Stimulated activated CD4-positive, alpha-beta T cell treated with anti-CD3 and anti-CD28 coated beads, Interleukin-15, amount 100 ng/mL, for 1 hour (primary cell): ENCODE measurements at places on chromosomes 2 and 18.

GRCh38 chr2:89833116-89833779 is 1141.8 kb downstream of the RPIA start:
- DNase-seq, result no peak

DNA sequence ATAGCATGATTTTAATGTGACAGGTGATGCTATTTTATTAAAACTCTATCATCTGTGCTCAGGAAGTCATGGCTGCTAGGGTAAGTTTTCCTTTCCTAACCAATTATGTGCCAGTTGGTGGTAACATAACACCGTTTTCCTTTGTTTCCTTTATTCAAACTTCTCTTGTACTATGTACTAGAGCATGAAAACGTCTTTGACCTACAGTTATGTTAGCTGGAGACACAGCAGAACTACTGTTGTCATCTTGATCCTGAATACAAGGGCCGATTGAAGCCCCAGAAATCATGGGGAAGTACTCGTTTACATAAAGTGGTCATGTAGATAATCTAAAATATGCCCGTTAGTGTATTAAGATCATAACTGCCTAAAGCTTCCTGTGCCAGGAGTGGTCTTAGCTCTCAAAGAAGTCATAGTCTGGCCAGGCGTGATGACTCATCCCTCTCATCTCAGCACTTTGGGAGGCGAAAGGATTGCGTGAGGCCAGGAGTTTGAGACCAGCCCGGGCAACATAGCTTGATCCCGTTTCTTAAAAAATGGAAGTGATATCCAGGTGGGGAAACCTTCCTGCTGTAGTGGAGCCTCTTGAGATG is 20.5 kb downstream of the NEDD4L start:
- no peak for DNase-seq

DNA sequence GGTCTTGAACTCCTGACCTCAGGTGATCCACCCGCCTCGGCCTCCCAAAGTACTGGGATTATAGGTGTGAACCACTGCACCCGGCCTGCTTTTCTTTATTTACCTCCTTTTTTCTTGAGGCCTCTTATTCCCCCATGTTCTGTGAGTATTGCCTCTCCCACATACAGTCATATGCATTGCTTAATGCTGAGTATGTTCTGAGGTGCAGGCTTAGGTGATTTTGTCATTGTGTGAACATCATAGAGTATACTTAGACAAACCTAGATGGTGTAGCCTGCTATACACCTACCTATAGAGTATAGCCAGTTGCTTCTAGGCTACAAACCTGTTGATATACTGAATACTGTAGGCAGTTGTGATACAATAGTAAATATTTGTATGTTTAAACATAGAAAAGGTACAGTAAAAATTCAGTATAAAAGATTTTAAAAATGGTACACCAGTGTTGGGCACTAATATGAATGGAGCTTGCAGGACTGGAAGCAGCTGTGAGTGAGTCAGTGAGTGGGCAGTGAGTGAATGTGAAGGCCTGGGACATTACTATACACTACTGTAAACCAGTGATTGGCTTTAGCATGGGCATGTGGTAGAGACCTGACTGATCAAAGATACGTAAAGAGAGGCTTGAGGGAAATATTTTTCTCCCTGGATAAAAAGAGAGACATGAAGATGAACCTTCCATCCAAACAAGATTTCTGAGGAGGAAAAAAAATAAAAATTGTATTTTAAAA is 17.6 kb downstream of the SLC39A10 start:
- no peak for DNase-seq

DNA sequence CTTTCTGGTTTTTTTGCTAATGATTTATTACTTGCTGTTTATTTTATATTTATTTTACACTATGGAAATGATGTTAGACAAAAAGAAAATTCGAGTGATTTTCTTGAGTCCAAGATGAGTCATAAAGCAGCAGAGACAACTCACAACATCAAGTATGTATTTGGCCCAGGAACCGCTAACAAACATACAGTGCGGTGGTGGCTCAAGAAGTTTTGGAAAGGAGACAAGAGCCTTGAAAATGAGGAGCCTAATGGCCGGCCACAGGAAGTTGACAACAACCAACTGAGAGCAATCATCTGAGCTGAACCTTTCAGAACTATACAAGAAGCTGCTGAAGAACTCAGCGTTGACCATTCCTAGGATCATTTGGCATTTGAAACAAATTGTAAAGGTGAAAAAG is 594.1 kb downstream of the SATB2 start:
- no peak for DNase-seq

DNA sequence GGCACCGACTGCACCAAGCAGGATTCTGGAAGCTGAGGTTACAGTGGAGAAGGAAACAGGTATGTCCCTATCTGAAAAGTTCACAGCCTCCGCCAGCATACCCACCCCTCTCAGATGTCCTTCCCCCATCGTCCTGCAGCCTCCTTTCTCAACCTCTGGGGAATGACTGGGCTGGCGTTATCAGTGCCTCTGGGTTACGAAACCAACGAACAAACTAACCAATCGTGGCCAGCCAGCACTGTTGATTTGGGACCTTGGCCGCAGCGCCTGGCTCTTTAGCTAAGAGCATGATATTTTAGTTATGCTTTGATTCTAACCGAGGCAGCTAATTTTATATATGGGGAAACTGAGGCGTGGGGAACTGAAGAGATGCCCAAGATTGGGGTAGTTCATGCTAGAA is 233.0 kb downstream of the TFCP2L1 start:
- no peak for DNase-seq

GRCh38 chr2:10764896-10765295 is 43.5 kb downstream of the ATP6V1C2 start:
- DNase-seq, result no peak

GRCh38 chr2:203532957-203533658 is 2.0 kb downstream of the RAPH1 start:
- no peak for DNase-seq

GRCh38 chr2:109530712-109531111 is 83.1 kb downstream of the SEPTIN10 start:
- DNase-seq, result no peak

DNA sequence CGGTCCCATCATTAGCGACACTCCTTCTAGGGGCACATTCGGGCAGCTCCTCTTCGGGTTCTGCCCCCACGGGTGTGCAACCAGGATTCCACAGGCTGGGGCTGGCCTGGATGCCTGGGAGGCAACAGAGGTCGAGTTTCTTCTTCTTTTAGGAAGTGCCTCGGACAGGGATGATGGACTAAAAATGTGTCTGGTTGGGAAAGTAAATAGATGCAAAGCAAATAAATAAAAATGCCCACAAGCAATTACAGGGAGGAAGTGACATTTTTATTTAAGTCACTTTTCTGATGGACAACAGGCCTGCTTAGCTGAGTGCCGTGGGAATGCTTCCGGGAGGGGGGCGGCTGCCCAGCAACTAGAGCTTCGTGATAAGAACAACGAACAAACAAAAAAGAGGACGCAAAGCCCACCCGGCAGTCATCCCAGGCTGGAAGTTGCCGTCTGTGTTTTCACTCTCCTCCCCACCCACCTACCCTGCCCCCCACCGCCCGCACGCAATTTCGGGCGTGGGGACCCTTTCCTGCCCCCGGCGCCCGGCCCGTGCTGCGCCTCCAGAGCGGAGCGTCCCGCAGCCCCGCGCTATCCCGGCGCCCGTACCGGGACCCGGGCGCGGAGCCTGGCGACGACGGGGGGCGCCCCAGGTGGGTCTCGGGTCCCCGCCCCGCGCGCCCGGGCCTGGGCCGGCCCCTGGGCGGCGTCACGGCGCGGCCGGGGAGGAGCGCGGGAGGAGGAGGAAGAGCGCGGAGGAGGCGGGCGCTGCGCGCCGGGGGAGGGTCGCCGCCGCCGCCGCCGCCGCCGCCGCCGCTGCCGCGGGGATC is 412 bp upstream of the NCK2 start:
- DNase-seq, result peak; percentile 67

DNA sequence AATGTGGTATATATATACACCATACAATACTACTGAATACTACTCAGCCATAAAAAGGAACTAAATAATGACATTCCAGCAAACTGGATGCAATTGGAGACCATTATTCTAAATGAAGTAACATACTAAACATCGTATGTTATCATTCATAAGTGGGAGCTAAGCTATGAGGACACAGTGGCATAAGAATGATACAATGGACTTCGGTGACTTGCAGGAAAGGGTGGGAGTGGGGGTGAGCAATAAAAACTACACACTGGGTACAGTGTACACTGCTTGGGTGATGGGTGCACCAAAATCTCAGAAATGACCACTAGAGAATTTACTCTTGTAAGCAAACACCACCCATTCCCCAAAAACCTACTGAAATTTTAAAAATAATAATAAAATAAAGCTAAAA is 87.9 kb downstream of the RAB31 start:
- no peak for DNase-seq
